ENCODE measurements at places on chromosomes 5 and 9.

GRCh38 chr5:128632264-128632663, 94.2 kb upstream of the FBN2 start:
- DNase-seq: no peak

DNA sequence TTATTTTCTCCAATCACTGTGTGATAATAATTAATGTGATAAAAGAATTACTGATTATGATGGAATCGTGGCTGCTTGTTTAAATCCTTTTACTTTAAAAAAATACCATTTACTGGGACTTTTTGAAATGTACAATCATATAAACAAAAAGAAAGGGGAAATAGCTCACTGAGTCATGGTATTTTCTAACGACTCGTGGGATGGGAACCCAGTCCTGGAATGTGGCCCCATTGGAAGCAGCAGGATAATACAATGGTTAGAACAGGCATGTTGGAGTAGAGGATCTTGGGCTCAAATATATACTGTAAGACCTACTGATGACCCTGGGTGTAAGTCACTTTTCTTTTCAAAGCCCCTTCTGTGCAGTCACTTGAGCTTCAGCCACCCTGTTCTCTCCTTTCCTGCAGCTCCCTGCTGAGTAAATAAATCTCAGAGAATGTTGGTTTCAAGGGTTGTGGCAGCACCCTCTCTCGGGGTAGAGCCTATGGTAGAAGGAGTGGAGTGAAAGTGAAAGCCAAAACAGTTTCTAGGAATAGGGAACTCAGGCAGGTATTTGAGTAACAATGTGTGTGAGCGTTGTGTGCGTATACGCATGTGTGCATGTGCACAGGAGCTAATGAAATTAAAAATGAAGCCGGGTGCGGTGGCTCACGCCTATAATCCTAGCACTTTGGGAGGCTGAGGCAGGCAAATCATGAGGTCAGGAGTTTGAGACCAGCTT, 40.8 kb upstream of the LARP1 start:
- DNase-seq: no peak

- DNase-seq: no peak
Observed at GRCh38 chr5:31273631-31274378, 80.3 kb downstream of the CDH6 start.

DNA sequence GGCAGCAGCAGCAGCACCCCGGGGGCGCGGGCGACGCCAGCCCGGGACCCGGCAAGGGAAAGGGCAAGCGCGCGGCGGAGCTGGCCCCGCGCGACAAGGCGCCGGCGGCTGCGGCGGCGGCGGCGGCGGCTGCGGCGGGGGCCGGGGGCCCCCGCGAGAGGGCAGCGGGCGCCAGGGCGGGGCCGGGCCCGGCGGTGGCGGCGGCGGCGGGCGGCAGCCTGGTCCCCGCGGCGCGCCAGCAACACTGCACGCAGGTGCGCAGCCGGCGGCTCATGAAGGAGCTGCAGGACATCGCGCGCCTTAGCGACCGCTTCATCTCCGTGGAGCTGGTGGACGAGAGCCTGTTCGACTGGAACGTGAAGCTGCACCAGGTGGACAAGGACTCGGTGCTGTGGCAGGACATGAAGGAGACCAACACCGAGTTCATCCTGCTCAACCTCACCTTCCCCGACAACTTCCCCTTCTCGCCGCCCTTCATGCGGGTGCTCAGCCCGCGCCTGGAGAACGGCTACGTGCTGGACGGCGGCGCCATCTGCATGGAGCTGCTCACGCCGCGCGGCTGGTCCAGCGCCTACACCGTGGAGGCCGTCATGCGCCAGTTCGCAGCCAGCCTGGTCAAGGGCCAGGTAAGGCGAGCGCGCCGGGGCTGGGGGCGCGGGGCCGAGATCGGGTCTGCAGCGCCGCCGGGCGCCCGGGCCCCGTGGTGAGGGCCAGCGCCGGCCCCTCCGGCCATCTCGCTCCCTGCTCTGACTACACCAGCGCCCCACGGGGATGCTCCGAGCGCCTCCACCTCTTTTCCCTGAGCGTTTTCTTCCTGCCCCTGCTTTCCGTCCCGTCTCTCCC, at the start of gene UBE2QL1:
Gene UBE2QL1, plus strand, starts transcription at position 238 of the 843 bp plus-strand sequence. Its CDS starts 35 bp downstream, at position 273.
- DNase-seq: no peak

- peak; percentile 30 for DNase-seq
Observed at GRCh38 chr5:45532826-45533624, 163.2 kb downstream of the HCN1 start.

DNA sequence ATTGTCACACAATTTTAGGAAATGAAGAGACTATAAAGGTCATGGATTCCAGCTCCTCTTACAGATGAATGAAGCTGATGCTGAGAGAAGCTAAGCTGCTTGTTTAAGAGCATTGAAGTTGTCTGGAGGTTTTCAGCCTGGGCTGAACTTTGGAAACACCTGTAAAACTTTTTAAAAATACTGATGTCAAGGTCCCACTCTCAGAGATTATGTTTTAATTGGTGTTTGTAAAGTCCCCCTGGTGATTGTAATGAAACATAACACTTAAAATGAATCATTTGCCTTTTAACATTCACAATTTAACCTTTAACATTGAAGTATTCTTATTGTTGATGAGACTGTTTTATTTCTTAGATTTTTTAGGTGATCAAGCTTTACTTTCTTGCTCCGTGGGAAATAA, 16.4 kb downstream of the RAD23B start:
- DNase-seq: no peak

GRCh38 chr9:98253565-98253964, 1.9 kb downstream of the TBC1D2 start:
- no peak for DNase-seq

DNA sequence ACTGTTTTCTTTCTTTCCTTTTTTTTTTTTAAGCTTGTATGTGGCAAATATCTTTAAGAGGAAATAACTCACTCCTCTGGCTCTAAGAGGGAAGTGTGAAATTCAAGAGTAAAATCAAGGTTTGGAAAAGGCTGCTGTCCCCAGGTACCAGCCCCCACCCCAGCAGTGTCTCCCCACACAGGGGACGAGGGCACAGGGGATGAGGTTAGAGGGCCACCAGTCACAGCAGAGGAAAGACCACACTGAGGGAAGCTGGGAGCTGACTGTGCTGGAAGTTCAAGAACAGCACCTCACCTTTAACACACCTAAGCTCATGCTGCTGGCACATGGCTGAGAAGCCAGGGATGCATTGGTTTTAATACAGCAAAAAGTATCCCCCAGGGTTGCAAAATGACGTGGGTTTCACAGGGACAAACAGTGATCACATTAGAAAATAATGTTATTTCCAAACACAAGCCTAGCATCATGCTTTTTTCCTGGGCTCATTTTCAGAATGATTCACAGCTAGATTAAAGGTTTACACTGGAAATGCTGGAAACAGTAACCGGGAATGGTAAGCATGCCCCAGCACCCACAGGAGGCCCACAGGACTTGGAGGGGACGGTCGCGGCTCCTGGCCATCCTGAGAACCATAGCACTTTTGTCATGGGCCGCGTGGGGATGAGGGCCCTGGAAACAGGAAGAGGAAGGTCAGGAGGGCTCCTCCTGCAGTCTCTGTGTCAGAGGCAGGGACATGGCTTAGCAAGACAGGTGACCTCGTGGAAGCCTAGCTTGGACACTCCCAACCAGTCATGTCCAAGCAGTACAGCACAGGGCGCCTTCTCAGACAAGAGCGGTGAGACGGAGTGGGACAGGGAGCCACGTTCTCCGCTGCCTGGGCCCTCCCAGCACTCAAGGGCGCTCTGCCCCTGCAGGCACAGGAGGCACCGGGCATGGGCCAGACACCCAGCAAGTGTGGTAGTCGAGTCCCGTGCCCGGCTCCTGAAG, 6.9 kb downstream of the LPCAT1 start:
- DNase-seq: no peak

GRCh38 chr5:15474143-15474719, 25.7 kb upstream of the FBXL7 start:
- no peak for DNase-seq

DNA sequence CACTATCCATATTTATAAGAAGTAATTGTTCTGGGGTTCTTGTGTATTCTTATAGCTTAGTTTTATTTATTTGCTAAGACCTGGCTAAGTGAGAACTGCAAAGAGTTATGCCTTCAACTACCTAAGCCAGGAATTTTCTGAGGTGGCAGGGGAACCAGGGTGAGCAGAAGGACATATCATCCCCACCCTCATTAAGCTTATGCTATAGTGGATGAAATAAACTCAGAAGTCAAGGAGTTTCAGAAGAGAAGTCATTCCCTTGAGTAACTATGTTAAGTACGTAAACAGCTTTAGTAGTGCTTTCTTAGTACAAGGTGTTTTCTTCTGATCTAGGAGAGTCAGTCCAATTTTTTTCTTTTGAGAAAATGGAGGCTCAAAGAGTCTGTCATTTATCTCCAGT, 41.7 kb downstream of the STK32A start:
- DNase-seq: no peak

DNA sequence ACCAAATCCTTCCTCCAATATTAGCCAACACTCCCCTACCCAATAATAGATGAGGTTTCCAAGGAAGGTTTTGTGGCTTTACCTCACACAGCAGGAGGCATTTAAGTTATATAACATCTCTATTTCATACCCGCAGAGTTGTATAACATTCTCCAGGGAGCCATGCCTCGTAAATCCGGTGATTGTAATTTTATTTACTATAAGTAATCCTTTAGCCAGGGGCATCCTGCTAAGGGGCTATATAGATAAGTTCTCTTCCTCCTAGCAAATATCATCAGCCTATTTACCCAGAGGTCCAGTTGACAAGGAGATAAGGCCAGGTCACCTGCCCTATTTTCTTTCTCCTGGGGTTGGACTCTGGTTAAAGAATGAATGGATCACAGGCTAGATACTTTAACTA, 2051.0 kb downstream of the EFNA5 start:
- no peak for DNase-seq

- DNase-seq: no peak
Observed at GRCh38 chr5:168311061-168311566, 19.7 kb downstream of the WWC1 start.

GRCh38 chr5:133360693-133361472, 251.5 kb downstream of the FSTL4 start:
- DNase-seq: peak; percentile 57

- no peak for DNase-seq
Observed at GRCh38 chr5:14129123-14129522, 14.0 kb upstream of the TRIO start.

DNA sequence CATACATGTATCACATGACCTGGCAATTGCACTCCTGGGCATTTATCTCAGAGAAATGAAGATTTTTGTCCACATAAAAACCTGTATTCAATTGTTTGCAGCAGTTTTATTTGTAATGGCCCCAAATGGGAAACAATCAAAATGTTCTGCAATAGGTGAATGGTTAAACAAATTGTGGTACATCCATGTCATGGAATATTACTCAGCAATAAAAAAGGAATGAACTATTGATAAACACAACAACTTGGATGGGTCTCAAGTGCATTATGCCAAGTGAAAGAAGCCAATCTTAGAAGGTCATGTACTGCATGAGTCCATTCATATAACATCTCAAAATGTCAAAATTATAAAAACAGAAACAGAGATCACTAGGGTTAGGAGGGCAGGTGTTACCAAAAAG, 1.5 kb upstream of the NDUFS4 start:
- DNase-seq: no peak

Data from neuronal stem cell (in vitro differentiated cells).